Colonic mucosa (tissue), 4 donors: ENCODE measurements at places on chromosomes 4 and X. TPM values are rescaled to one million over a fixed set of nuclear protein-coding genes. Genes with fewer than 3 reads are reported as not detected.
A peak's percentile ranks its signal among the peaks of the same experiment; 100 is the strongest.

- no peak for DNase-seq
These were observed 430.7 kb downstream of the IDS start for GRCh38 chrX:149074398-149074797.

DNA sequence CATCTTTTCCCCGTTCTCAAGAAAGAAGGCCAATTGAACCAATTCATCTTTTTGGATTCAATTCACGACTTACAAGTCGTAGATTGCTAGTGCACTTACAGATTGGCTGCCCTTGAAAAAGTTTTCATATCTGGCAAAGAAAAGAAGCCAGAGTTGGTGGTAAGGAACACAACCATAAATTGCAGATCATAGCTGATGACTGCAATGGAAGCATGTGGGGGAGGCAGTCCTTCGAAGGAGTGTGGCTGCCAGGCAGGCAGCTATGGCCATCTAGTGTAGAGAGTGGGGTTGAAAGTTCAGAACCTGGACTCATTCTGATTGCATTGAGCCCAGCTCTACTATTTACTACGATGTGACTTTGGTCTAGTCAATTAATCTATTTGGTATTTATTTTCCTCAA lies 4.5 kb downstream of the GPM6A start:
- no peak for DNase-seq

Gene CXCL1
- 19.6 TPM for total RNA-seq

GRCh38 chr4:151114338-151114737 lies 14.9 kb downstream of the RPS3A start:
- DNase-seq = no peak

- no peak for DNase-seq
These were observed 29.5 kb upstream of the IRF2 start for GRCh38 chr4:184503869-184504300.

DNA sequence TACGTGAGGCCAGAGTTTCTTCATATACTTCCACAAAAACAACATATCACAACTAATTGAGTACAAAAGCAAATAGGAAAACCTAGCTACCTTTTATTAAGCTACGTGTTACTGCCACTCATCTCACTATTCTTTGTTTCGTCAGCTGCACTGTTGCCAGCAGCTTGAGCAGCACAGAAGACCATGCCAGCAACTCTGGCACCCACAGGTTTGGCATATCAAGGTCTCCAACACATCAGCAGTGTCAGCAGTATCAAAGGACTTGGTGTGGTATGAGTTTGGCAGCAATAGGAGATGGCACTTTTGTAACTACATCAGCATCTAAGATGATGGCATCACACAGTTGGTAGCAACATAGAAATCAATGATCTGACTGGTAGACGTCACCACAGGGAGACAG lies 30.7 kb downstream of the CDKL2 start:
- DNase-seq = no peak

DNA sequence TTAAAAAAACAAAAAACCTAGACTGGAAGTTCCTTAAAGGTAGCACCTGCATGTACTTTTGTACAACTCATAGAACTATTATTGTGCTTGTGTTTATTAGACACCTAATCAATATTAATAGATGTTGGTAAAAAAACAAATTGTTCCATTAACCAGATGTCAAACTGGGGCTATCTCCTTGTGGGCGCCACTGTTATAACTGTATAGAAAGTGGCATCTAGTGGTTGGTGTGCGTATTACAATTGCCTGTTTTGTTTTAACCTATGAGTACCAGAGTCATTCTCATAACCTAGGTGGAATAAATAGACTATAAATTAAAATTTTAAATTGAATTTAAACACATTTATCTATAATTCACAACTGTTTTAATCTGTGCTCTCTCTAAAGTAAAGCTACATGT lies 97.4 kb downstream of the COL4A5 start:
- peak; percentile 24 for DNase-seq

DNA sequence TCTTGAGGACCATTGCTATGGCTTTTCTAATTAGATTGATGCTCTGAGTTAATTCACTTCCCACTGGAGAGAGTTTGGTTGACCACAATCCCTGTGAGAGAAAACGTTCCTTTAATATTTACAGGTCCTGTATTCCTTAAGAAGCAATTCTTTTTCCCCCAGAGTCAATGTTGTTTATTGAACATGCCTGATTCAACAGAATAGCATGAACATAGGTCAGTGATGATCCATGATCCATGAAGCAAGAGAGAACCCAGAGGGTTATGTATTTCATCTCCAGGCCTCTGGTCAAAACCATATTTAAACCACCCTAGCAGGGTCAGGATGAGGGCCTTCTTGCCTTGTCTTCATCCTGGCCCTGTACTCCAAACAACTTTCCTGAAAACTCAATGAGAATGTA lies 39.4 kb upstream of the EFHC2 start:
- DNase-seq = no peak

- peak; percentile 57 for DNase-seq
These were observed 120.5 kb downstream of the HS6ST2 start for GRCh38 chrX:132837967-132838366.

Gene APELA
- not detected for total RNA-seq

- peak; percentile 65 for DNase-seq
These were observed 3.1 kb downstream of the ZNF827 start for GRCh38 chr4:145935253-145936141.
